Tibial nerve (tissue), 4 donors: ENCODE measurements at places on chromosomes 12 and 14. TPM values are rescaled to one million over a fixed set of nuclear protein-coding genes. Genes with fewer than 3 reads are reported as not detected.

The GLIPR1L1 gene
- not detected for total RNA-seq

The KRT82 gene
- not detected for total RNA-seq

The IGF1 gene
- total RNA-seq, result 262 TPM

The IAPP gene
- not detected for total RNA-seq

The KCNC2 gene
- total RNA-seq, result not detected

The KCTD10 gene
- 77.7 TPM for total RNA-seq

The KRT72 gene
- not detected for total RNA-seq

The LDHB gene
- 283 TPM for total RNA-seq

The LRRC10 gene
- total RNA-seq, result not detected

The YAF2 gene
- 66.0 TPM for total RNA-seq

The PLEKHD1 gene
- total RNA-seq, result not detected

The GNG2 gene
- 78.3 TPM for total RNA-seq

The COL2A1 gene
- total RNA-seq, result not detected

The SLCO1B1 gene
- not detected for total RNA-seq
